Pancreas (tissue), 10 donors: ENCODE measurements at places on chromosomes 3 and 15. TPM values are rescaled to one million over a fixed set of nuclear protein-coding genes. Genes with fewer than 3 reads are reported as not detected.

CPLX3 gene
- polyA plus RNA-seq = not detected

CDC25A gene
- polyA plus RNA-seq = 0.28 TPM

MKRN2OS gene
- 1.9 TPM for polyA plus RNA-seq

ALS2CL gene
- polyA plus RNA-seq = 44.8 TPM

MUC4 gene
- 0.04 TPM for polyA plus RNA-seq

SEMA7A gene
- polyA plus RNA-seq = 1.1 TPM

CSPG4 gene
- 3.1 TPM for polyA plus RNA-seq

ADAMTS17 gene
- 4.2 TPM for polyA plus RNA-seq

WDR93 gene
- polyA plus RNA-seq = 0.92 TPM

STRA6 gene
- 0.19 TPM for polyA plus RNA-seq

ZIC4 gene
- not detected for polyA plus RNA-seq

CHRNB4 gene
- polyA plus RNA-seq = 0.02 TPM

RBM6 gene
- 249 TPM for polyA plus RNA-seq

SLC22A14 gene
- 0.15 TPM for polyA plus RNA-seq

HYKK gene
- 3.2 TPM for polyA plus RNA-seq

DHFR2 gene
- polyA plus RNA-seq = 1.9 TPM

ARID3B gene
- polyA plus RNA-seq = 4.8 TPM

TKT gene
- 122 TPM for polyA plus RNA-seq

CLEC3B gene
- polyA plus RNA-seq = 31.9 TPM

GREM1 gene
- polyA plus RNA-seq = 0.42 TPM

UROC1 gene
- not detected for polyA plus RNA-seq

GOLGA6L10 gene
- polyA plus RNA-seq = 4.3 TPM

PTPN9 gene
- 3.3 TPM for polyA plus RNA-seq

CCR9 gene
- polyA plus RNA-seq = not detected

ZNF80 gene
- not detected for polyA plus RNA-seq

TJP1 gene
- 14.7 TPM for polyA plus RNA-seq

AQP9 gene
- polyA plus RNA-seq = 0.31 TPM

ZNF717 gene
- 5.2 TPM for polyA plus RNA-seq

CCDC80 gene
- 12.7 TPM for polyA plus RNA-seq

CFAP92 gene
- polyA plus RNA-seq = 1.3 TPM

TFRC gene
- 7.8 TPM for polyA plus RNA-seq

SOX2 gene
- 0.35 TPM for polyA plus RNA-seq

C3orf33 gene
- polyA plus RNA-seq = 5.7 TPM

PSMD6 gene
- polyA plus RNA-seq = 103 TPM

ALDH1L1 gene
- 38.8 TPM for polyA plus RNA-seq

GNAT1 gene
- polyA plus RNA-seq = not detected

MAP1A gene
- 1.3 TPM for polyA plus RNA-seq

CCR8 gene
- not detected for polyA plus RNA-seq

LYZL4 gene
- not detected for polyA plus RNA-seq

MYEF2 gene
- 28.0 TPM for polyA plus RNA-seq

EXD1 gene
- not detected for polyA plus RNA-seq

BFSP2 gene
- polyA plus RNA-seq = not detected

CADM2 gene
- 0.31 TPM for polyA plus RNA-seq

VIPR1 gene
- 3.4 TPM for polyA plus RNA-seq

ST3GAL6 gene
- polyA plus RNA-seq = 5.7 TPM

FAM81A gene
- polyA plus RNA-seq = 0.63 TPM

ARHGAP31 gene
- polyA plus RNA-seq = 1.5 TPM

EPHA6 gene
- polyA plus RNA-seq = 0.59 TPM

TNFAIP8L3 gene
- polyA plus RNA-seq = 0.87 TPM

CYP1A1 gene
- 0.19 TPM for polyA plus RNA-seq

PLXNB1 gene
- polyA plus RNA-seq = 286 TPM
